Urinary bladder (tissue), 4 donors: ENCODE measurements at places on chromosomes 1 and 21. TPM values are rescaled to one million over a fixed set of nuclear protein-coding genes. Genes with fewer than 3 reads are reported as not detected.

IQCC gene
- 1.8 TPM for polyA plus RNA-seq

L1TD1 gene
- 0.29 TPM for polyA plus RNA-seq

MROH7 gene
- polyA plus RNA-seq = 3.0 TPM

PTPN14 gene
- 9.0 TPM for polyA plus RNA-seq

CACNA1S gene
- not detected for polyA plus RNA-seq

OR2T35 gene
- not detected for polyA plus RNA-seq

POTED gene
- polyA plus RNA-seq = not detected

GRCh38 chr1:1215080-1215676 is 1.2 kb upstream of the TNFRSF4 start:
- no peak for DNase-seq

DNA sequence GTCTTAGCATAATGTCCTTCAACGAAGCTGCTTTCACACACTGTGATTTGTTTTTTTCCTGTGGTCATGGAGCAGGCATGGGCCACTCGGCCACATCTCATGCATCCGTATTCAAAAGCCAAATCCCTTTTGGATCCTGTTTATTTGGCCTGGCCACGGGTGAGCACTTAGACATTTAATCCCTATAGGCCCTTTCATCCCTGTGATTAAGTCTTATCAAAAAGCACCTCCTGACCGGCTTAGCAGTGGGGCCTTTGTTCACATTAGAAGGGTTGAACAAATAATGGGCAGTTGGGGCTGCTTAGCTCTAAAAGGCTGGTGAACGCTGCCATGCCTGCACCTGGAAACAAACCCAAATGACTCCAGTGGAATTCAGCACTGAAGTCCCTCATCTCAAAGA is 2.0 kb downstream of the KCNE2 start:
- no peak for DNase-seq

DNA sequence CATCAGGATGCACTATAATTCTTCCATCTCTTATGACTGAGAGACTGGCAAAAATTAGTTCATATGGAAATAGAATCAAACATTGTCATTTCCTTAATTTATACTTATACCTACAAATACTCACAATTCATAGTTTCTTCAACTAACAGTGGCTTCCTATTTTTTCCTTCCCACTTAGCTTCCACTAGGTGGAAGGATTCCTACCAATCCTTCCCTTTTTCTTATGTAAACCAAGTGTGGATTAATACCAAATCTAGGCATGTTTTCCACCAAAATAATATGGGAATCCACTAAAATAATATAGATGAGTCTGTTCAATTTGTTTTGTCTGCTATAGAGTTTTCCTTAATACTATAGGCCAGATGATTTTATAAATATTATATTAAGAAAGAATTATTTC is 1537.1 kb downstream of the PLA2G4A start:
- DNase-seq = no peak

DNA sequence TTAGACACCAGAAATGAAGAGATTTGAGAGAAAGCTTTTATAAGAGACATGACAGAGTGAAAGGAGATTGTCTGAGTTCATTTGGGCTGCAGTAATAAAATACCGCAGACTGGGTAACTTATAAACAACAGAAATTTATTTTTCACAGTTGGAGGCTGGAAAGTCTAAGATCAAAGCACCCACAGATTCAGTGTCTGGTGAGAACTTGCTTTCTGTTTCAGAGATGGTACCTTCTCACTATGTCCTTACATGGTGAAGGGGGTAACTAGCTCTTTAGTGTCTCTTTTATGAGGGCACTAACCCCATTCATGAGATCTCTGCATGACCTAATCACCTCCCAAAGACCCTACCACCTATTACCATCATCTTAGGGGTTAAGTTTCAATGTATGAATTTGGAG is 30.9 kb upstream of the FCRL4 start:
- no peak for DNase-seq

- no peak for DNase-seq
Measured at GRCh38 chr1:157177733-157178394, 39.7 kb upstream of the ETV3 start.

DNA sequence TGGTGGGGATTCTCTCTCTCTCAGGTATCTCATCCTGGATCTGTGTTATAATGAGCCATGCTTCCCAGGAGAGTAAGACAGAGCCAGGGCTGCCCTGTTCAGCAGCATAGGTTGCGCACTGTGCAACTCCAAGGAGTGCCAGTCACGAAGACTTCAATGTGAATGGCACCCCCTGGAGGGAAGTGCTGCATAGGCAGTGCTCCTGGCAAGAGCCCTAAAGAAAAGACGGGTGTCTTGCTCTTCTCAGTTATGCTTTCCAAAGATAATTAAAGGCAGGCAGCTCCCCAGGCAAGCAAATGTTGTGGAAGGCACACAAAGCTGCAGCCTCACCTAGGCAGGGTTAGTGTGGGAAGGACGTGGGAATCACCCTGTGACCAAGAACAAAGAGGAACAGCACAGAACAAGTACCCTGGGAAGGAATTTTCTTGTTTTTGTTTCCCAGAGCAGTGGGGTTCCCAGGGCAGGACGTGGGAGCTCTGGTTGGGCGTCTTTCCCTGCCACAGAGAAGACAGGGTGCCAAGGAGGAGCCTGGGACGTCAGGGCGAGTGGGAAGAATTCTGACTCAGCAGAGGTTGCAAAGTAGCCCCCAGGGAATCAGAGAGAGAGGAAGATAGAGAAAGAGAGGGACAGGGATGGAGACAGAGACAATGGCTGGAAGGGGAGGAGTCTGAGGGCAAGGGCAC is 120.9 kb downstream of the KCNN3 start:
- DNase-seq = no peak

GRCh38 chr1:164950541-164950986 is 391.6 kb downstream of the PBX1 start:
- peak; percentile 80 for DNase-seq

DNA sequence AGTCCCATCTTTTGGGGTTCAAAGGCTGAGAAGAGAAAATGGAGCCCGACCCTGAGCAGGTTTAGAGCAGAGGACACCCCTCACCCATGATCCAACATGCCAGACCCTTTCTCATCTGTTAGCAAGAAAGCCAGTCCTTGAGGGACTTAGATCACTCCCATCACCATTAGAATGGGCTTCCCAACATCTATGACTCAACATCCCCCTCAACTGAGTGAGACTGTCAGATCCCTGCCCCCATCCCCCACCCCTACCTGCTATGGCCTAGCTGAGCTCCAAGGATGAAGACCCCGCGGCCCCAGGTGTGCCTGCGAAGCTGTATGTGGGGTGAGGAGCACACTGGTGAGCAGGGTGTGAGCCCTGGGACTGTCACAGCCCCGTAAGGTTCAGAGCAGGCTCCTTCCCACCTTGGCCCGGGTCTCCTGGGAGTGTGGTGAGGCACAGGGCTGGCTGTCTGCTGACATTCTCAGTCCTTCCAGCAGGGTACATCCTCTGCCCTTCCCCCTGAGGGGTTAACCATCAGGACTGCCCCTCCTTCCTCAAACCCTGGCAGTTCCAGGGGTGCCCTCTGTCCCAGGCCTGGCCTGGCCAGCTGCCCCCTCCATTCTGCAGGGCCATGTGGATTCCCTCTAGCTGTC is 21.4 kb upstream of the BLACAT1 start:
- DNase-seq = no peak

DNA sequence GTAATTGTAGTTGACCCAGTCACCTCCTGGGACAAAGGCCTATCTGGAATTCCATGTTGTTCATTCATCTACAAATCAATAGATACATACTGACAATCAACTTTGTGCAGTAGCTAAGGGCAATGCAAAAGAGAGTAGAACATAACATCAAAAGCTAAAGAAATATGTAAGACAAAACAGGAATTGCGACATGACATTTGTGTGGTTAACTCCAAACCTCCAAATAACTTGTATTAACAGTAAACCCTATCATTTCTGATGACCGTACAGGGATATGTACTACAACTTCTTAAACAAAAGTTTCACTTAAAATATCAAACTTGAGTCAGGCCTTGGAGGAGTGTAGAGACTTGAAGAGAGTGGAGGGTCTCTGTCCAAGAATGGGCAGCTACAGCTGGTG is 317.6 kb downstream of the SPATA17 start:
- DNase-seq = no peak

GRCh38 chr1:113734357-113735055 is 24.8 kb downstream of the PHTF1 start:
- DNase-seq = no peak

DNA sequence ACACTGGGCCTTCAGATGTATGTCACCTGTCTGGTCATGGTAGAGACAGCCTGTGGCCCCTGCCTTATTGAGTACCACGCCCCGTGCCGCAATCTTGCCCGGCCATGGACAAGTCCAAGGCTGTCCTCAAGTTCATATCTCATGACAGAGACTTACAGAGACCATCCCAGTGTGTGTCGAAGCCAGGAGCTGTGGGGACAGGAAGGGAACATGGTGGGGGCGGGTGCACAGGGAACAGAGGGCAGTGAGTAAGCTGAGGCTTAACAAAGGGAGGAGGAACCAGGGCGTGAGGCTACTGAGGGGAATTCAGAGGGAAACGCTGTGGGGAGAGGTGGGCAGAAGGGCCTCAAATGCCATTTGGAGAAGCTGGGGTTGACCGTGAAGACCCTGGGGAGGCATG is 75.8 kb downstream of the ALPL start:
- no peak for DNase-seq

GRCh38 chr21:38455403-38455802 is 42.9 kb downstream of the ERG start:
- no peak for DNase-seq

GRCh38 chr1:13830616-13831280 is 130.8 kb downstream of the PRDM2 start:
- no peak for DNase-seq

GRCh38 chr1:156410740-156411139 is 41.7 kb downstream of the RHBG start:
- DNase-seq = no peak

DNA sequence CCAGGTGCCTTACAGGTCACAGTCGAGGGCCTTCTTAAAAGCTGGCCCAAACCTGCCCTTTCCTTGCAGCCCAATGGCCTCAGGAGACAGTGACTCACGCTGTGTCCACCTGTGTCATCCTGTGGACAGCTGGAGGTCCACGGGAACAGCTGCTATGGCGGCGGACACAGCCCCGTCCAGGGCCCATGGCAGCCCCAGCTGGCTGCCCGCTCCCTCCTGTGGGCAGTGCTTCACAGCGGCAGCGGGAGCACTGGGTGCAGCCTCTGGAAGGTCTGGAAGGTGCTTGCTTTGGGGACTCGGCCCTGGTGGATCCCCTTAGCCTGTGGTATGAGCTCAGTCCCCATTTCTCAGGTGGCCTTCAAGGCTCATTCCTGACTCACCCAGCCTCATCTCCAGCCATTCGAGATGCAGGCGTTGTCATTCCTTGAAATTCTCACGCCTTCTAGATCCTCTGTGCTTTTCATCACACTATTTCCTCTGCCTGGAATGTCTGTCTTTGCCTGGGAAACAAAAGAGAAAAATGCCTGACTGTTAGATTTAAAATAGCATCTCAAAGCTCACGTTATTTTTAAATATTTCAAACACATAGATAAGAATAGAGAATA is 86.8 kb downstream of the KIF26B start:
- DNase-seq = no peak

DNA sequence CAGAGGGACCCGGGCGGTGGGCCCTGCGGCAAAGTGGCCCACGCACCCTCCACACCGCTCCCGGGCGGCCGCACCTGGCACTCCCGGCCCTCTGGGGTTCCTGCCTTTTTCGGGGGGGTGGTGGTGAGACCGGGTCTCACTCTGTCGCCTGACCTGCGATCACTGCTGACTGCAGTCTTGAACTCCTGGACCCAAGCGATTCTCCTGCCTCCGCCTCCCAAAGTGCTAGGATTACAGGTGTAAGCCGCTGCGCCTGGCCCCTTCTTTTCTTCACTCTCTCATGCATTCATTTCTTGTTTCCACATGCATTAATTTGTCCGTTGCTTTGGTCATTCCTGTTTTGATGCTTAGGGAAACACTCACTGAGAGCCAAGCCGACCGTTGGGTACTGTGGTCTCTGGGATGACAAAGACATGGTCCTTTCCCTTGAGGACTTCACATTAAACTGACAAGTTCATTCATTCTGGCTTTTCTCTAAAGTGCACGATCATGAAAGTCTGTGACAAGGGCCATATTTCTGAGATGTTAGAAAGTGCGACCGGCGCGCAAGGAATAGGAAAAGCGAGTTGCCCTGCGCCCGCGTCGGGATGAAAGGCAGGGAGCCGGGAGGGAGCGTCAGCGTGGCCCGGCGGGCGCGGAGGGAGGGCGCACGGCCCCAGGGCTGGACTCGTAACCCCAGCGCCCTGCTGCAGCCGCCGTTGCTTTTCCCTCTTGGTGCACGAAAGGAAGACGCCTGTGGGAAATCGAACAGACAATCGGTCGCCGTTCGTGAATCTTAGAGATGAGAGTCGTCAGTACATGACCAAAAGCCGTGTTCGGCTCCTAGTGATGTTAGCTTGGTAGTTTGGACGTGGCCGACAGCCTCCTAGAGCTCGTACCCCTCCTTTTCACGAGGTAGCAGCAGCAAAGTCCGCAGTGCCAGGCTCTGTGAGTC is 1.0 kb upstream of the MCOLN2 start:
- no peak for DNase-seq

DNA sequence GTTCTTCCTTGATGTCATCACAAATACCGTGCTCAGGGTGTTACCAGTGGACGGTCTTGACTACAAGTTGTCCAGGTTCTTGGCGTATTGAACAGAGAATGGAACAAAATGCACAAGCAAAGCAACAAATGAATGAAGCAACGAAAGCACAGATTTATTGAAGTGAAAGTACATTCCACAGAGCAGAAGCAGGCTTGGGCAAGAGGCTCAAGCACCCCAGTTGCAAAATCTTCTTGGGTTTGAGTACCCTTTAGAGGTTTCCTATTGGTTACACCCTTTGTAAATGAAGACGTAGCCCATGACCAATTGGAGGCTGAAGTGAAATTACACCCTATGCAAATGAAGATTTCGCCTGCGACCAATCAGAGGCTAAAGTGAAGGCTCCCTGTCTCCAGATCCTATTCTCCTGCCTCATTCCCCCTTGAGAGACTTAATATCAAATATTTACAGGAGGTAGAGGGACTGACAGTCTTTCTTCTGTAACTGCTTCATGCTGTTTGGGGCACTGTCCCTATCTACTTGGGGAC is 38.3 kb downstream of the YY1AP1 start:
- DNase-seq = no peak
